Head of caudate nucleus (tissue), 42 donors: ENCODE measurements at places on chromosomes 2 and 18.

DNA sequence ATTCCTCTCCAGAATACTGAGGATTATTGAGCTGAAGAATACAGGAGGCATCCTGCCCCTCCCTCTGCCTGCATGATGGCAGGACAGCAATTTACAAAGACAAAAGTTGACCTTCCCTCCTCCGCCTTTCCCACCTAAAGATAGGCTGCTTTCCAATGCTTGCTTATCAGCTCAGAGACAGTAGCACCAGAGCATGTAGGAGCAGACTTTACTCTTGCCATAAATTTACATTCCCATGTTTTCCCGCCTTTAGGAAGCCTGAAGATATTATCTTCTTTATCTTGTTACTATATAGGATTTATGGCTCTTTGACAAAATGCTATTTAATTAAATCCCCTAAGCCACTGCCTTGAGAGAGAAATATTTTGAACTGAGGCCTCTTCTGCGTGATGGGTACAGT, 135.6 kb upstream of the HNMT start:
- DNase-seq, result no peak

- peak; percentile 73 for DNase-seq
These were observed 23.5 kb upstream of the C18orf32 start for GRCh38 chr18:49510393-49511115.

DNA sequence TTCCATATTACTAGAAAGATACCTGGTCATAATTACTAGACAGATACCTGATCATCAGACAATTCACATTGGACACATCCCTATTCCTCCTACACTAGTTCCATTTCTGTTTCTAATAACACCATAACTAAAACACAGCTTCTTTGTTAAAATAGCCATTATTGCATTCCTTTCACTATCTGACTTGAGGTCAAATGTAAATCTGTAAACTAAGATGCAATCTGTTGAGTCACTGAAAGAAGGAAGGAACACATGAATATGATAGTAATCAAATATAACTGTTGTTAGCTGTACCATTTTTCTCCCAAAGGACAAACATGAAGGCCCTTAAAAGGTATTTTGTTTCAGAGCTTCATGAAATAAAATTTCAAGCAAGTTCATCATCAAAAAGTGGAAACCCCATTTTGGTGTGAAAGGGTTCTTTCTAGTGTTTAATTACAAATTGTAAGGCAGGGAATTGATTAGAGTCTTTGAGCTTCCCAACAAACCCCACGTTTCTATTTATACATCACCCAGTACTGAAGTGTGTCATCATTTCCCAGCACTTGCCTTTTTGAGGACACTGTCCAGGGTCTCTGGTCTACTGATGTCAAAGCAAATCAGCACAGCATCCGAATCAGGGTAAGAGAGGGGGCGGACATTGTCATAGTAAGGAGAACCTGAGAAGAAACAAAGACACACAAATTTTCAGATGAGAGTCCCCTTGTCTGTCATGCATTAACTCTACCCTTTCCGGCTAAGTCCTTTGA, 13.0 kb downstream of the RND3 start:
- no peak for DNase-seq

DNA sequence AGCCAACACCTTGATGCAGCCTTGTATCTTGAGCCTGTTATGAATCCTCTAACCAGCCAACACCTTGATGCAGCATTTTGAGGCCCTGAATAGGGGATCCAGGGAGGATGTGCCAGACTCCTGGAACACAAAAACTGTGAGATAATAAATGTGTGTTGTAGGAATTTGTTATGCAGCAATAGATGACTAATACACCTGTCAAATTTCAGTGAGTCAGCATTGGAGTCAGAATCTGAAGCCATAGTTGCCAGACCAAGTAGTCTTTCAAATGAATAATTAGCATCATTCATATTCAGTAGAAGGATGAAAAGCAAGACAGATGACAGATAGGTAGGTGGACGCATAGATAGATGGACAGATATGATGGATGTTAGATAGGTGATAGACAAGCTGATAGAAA, 942.5 kb upstream of the SLC39A10 start:
- DNase-seq, result no peak

GRCh38 chr2:103887625-103888024, 966.3 kb upstream of the POU3F3 start:
- DNase-seq, result no peak

DNA sequence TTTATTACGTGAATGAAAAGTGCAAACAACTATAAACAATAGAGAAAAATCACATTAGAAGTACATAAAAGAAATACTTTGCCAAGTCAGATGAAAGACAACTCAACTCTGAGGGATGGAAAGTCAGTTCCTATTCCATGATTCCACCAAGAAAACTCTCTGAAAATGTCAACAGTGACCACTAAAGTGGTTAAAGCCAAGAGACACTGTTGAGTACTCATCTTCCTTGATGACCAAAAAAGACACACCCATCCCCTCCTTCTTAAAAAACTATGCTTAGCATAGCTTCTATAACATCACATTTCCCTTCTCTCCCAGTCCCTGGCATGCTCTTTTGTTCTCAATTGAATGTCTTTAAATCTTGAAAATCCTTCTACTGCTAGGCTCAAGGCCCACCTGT, 160.0 kb downstream of the TCF4 start:
- DNase-seq, result no peak

DNA sequence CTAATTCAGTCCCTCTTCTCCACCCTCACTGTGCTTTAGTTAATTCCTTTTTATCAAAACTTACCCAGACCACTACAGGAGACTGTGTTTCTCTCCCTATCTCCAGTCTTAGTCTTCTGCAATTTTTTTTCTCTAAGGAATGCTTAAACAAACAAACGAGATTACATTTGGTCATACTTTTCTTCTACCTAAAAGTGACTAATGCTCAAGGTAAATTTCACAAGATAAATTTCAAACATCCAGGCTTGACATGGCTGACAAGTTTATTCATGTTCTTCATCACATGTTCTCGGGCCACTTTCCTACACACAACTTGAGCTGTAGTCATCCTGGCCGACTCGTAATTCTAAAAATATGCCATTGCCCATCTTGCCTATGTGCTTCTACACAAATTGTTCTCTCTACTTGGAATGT, 23.2 kb upstream of the ACSL3 start:
- no peak for DNase-seq
